ENCODE measurements at places on chromosomes 12 and 14.

GRCh38 chr14:73771848-73772638 is 57.9 kb upstream of the PNMA1 start:
- peak overlapping the region; percentile 65 for H3K27ac ChIP-seq
- DNase-seq, result peak; percentile 49
- H3K4me1 ChIP-seq, result peaks cover 39% of the 10 kb centered on the region
- H3K36me3 ChIP-seq, result no peaks in the 10 kb centered on the region

- H3K27ac ChIP-seq, result peak overlapping the region; percentile 73
- H3K4me1 ChIP-seq, result peaks cover 27% of the 10 kb centered on the region
- no peak for DNase-seq
- peak overlapping the region; percentile 65 for H3K4me3 ChIP-seq
- H3K36me3 ChIP-seq, result peaks cover 4% of the 10 kb centered on the region
- no peaks in the 10 kb centered on the region for H3K27me3 ChIP-seq
Measured at GRCh38 chr12:123387508-123388176, 3.7 kb downstream of the KMT5A start.

- H3K27me3 ChIP-seq, result no peaks in the 10 kb centered on the region
- H3K36me3 ChIP-seq, result peaks cover 34% of the 10 kb centered on the region
- no peak overlapping the region for H3K27ac ChIP-seq
- no peaks in the 10 kb centered on the region for H3K4me1 ChIP-seq
Measured at GRCh38 chr14:68908201-68908600, 70.9 kb downstream of the ACTN1 start.

- peak overlapping the region; percentile 99 for H3K27ac ChIP-seq
- H3K36me3 ChIP-seq, result peaks cover 81% of the 10 kb centered on the region
- peak overlapping the region; percentile 33 for H3K4me3 ChIP-seq
- no peak for DNase-seq
- H3K4me1 ChIP-seq, result peaks cover 98% of the 10 kb centered on the region
Measured at GRCh38 chr14:22545842-22546721, 42.9 kb downstream of the DAD1 start.

DNA sequence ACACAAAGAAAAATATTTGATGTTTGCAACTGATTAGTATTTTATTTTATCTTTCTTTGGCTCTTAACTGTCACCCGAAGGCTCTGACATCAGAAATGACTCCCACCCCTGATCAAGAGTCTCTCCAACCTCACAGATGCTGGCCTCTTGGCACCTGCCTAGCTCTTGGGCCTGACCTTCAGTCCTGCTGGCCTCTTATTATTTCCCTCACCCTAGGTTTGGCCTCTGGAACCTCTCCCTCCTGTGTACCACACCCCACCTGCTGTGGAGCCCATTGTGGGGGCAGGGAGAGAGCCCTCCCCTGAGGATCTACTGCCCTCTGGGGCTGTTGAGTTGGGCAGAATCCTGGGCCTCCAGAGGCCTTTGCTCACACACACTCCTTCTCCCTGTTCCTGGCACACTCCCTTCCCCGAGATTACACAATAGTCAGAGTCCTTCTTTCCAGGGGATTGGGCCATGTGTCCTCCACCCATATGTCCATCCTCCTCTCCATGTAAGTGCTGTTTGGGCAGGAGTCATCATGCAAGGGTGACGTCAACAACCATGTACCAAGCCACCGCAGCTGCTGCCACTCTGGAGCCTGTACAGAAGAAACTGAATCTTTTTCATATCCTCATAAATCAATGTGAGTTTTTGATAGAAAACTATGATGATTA is 124.3 kb downstream of the RASSF9 start:
- no peak for DNase-seq
- H3K4me3 ChIP-seq, result no peak overlapping the region
- H3K36me3 ChIP-seq, result no peaks in the 10 kb centered on the region
- H3K27me3 ChIP-seq, result no peaks in the 10 kb centered on the region
- no peaks in the 10 kb centered on the region for H3K4me1 ChIP-seq

DNA sequence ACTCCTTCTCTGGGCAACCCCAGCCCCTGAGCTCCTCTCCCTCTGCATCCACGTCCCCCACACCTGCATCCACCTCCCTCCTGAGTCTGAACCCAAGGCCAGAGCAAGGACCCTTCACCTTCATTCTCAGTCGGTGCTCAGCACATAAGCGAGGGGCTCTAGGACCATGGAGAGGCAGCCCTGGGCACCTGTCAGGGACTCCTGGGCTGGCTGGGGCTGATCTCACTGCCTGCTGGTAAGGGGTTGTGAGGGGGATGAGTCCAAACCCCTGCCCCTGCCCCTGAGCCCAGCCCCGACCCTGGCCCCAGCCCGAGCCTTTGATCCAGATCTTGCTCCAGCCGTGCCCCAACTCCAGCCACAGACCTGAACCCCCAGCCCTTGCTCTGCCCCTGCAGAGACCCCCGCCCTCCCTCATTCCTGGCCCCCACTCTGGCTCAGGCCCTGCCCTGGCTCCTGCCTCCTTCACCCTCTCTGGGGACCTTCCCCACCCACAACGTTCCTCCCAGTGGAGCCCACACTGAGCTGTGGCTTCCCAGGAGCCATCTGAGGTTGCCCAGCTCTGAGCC is 888 bp upstream of the CCDC197 start:
- H3K27ac ChIP-seq, result no peak overlapping the region
- H3K4me1 ChIP-seq, result no peaks in the 10 kb centered on the region
- no peaks in the 10 kb centered on the region for H3K27me3 ChIP-seq
- DNase-seq, result no peak

- no peak overlapping the region for H3K4me3 ChIP-seq
- H3K36me3 ChIP-seq, result no peaks in the 10 kb centered on the region
- H3K27ac ChIP-seq, result no peak overlapping the region
- peak; percentile 41 for DNase-seq
- no peaks in the 10 kb centered on the region for H3K4me1 ChIP-seq
Measured at GRCh38 chr12:14629832-14630710, 62.4 kb upstream of the PLBD1 start.

- H3K27me3 ChIP-seq, result no peaks in the 10 kb centered on the region
- H3K4me1 ChIP-seq, result no peaks in the 10 kb centered on the region
- no peak for DNase-seq
- H3K27ac ChIP-seq, result no peak overlapping the region
- no peak overlapping the region for H3K4me3 ChIP-seq
Measured at GRCh38 chr14:24785698-24786097, 151.7 kb upstream of the GZMB start.

GRCh38 chr12:120234643-120235368 is 30.7 kb downstream of the PXN start:
- no peak for DNase-seq
- no peaks in the 10 kb centered on the region for H3K36me3 ChIP-seq
- peaks cover 69% of the 10 kb centered on the region for H3K4me1 ChIP-seq
- peak overlapping the region; percentile 49 for H3K27ac ChIP-seq
- H3K27me3 ChIP-seq, result no peaks in the 10 kb centered on the region

DNA sequence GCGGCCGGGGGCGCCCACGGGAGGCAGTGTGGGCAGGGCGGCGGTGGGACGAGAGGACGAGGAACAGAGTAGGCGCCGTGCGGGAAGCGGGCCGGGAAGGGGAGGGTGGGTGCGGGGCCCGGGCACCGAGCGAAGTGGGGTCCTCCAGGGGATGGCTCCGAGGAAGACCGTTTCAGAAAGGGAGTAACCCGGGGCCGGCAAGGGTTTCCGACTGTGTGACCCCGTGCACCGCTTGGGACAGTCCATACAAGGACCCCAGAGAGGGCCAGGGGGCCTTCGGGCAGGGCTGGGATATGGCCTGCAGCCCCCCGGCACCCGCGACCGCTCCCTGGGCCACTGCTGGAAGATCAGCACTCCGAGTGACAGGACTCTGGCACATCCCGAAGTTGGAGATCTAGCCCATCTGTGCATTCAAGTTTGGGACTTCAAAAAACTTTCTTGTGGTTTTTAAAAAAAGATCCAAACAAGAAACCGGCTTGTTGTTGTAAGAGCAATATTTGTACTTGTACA is 448 bp downstream of the TSPAN9 start:
- H3K4me3 ChIP-seq, result peak overlapping the region; percentile 38
- H3K27me3 ChIP-seq, result peaks cover 2% of the 10 kb centered on the region
- DNase-seq, result no peak
- no peak overlapping the region for H3K27ac ChIP-seq
- H3K36me3 ChIP-seq, result no peaks in the 10 kb centered on the region

- H3K4me3 ChIP-seq, result no peak overlapping the region
- H3K27me3 ChIP-seq, result no peaks in the 10 kb centered on the region
- no peaks in the 10 kb centered on the region for H3K4me1 ChIP-seq
- no peak overlapping the region for H3K27ac ChIP-seq
- H3K36me3 ChIP-seq, result no peaks in the 10 kb centered on the region
Measured at GRCh38 chr14:28121512-28122297, 644.9 kb upstream of the FOXG1 start.

- H3K4me3 ChIP-seq, result no peak overlapping the region
- H3K4me1 ChIP-seq, result no peaks in the 10 kb centered on the region
- H3K27me3 ChIP-seq, result no peaks in the 10 kb centered on the region
- no peak overlapping the region for H3K27ac ChIP-seq
Measured at GRCh38 chr14:51561141-51561540, 90.6 kb upstream of the FRMD6 start.

GRCh38 chr12:104602896-104603295 is 146.1 kb downstream of the CHST11 start:
- H3K4me3 ChIP-seq, result no peak overlapping the region
- no peak for DNase-seq
- no peaks in the 10 kb centered on the region for H3K27me3 ChIP-seq
- peaks cover 7% of the 10 kb centered on the region for H3K36me3 ChIP-seq
- H3K27ac ChIP-seq, result no peak overlapping the region

DNA sequence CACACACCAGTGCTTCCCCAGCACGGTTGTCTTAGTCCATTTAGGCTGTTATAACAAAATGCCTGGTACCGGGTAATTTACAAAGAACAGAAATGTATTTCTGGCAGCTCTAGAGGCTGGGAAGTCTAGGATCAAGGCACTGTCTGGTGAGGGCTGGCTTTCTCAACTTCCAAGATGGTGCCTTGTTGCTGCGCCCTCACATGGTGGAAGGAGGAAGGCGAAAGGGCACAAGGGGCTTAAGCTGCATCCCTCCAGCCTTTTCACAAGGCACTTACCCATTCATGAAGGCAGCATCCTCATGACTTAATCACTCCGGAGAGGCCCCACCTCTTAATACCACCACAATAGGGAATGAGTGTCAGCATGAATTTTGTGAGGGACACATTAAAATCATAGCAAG is 155.5 kb downstream of the SLC15A5 start:
- no peak overlapping the region for H3K27ac ChIP-seq
- no peak overlapping the region for H3K4me3 ChIP-seq
- no peaks in the 10 kb centered on the region for H3K4me1 ChIP-seq
- no peak for DNase-seq
- no peaks in the 10 kb centered on the region for H3K27me3 ChIP-seq

DNA sequence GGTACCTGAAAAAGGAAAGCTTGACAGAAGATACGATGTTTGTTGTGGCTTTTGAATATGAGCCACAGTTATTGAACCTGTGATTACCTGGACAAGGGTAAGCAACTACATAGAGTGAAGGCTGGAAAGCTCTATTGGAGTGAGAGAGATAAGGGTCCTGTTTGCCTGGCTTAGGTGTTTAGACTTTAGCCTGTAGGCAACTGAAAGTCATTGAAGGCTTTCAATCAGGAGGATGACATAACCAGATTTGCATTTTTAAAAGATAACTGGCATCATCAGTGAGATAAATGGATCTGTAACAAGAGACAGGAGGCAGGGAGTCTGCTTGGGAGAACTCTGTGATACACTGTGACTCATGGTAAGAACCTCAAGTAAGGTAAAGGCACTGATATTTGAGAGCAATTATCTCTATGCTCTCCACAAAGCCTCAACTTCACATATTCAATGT is 128.9 kb upstream of the SOX5 start:
- H3K36me3 ChIP-seq, result no peaks in the 10 kb centered on the region
- no peaks in the 10 kb centered on the region for H3K4me1 ChIP-seq
- no peak overlapping the region for H3K4me3 ChIP-seq
- DNase-seq, result no peak
- no peak overlapping the region for H3K27ac ChIP-seq
- no peaks in the 10 kb centered on the region for H3K27me3 ChIP-seq

GRCh38 chr14:47678157-47678556 is 2.8 kb upstream of the MDGA2 start:
- no peaks in the 10 kb centered on the region for H3K27me3 ChIP-seq
- no peak for DNase-seq
- no peak overlapping the region for H3K27ac ChIP-seq
- H3K4me1 ChIP-seq, result no peaks in the 10 kb centered on the region
- H3K4me3 ChIP-seq, result no peak overlapping the region

GRCh38 chr12:123288751-123289346 is 17.2 kb upstream of the CDK2AP1 start:
- DNase-seq, result no peak
- no peak overlapping the region for H3K27ac ChIP-seq
- H3K4me1 ChIP-seq, result no peaks in the 10 kb centered on the region
- peaks cover 25% of the 10 kb centered on the region for H3K36me3 ChIP-seq

GRCh38 chr12:84814664-84815245 is 97.8 kb downstream of the SLC6A15 start:
- no peaks in the 10 kb centered on the region for H3K27me3 ChIP-seq
- no peak overlapping the region for H3K27ac ChIP-seq
- no peaks in the 10 kb centered on the region for H3K36me3 ChIP-seq

DNA sequence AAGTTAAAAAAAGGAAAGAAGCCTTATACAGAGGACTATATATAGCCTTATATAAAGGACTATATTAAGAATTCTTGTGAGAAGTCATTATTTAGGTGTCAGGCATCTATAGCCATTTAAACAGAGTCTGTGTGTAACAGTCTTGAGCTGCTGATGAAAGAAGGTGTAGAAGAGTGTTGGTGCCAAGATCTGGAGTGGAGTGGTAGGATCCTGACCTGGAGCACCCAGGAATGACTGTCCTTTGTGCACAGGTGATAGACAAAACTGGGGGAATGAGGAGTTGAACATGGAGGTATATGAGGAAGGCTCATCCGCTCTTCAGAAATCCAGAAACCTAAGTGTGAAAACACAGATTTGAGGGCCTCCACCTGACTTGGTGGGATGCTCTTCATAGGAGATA is 747.3 kb downstream of the NRXN3 start:
- H3K36me3 ChIP-seq, result no peaks in the 10 kb centered on the region
- no peak for DNase-seq
- no peaks in the 10 kb centered on the region for H3K4me1 ChIP-seq
- H3K27ac ChIP-seq, result no peak overlapping the region

DNA sequence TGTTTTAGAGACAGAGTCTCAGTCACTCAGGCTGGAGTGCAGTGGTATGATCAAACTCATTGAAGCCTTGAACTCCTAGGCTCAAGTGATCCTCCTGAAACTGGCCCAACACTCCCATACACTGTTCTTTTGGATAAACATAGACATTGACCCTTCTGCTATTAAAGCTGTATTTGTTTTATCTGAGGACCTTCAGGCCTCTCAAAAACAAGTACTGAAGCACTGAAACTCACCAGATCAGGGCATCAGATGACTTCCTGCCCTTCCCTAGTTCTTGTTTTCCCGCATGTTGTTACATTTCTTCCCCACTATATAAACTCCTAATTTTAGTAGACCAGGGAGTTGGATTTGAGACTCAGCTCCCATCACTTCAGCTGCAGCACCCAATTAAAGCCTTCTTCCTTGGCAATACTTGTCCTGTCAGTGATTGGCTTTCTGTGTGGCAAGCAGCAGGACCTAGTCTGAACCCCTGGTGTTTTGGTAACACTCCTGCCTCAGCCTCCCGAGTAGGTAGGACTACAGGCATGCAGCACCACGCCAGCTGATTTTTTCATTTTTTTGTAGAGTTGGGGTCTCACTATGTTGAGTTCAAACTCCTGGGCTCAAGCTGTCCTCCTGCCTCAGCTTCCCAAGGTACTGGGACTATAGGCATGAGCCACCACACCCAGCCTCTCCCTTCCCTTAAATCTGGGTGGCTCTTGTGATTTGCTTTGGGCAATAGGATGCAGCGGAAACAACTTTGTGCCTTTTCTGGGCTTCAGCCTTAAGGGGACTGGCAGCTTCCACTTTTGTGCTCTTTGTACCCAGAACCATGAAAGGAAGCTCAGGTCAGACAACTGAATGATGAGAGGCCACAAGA is 12.5 kb upstream of the IFT81 start:
- no peak for DNase-seq
- H3K27ac ChIP-seq, result no peak overlapping the region
- H3K27me3 ChIP-seq, result no peaks in the 10 kb centered on the region
- H3K4me1 ChIP-seq, result no peaks in the 10 kb centered on the region
